ENCODE measurements at places on chromosomes 1 and 21.

DNA sequence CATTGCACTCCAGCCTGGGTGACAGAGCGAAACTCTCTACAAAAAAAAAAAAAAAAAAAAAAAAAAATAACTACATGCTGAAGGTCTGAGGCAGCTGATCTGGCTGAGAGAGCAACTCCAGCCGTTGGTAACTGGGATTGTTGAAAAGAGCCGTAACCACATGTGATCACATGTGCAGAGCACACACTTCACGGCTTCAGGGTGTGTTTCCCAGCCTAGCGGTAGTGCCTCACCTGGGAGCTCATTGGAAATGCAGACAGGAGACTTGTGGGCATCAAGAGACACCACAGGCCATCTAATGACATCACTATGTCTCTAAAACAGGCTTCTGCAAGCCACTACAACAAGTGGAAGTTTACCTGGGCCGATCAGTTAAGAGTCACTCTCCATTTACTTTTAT lies 11.8 kb upstream of the OTUD7B start:
- no peak for DNase-seq

DNA sequence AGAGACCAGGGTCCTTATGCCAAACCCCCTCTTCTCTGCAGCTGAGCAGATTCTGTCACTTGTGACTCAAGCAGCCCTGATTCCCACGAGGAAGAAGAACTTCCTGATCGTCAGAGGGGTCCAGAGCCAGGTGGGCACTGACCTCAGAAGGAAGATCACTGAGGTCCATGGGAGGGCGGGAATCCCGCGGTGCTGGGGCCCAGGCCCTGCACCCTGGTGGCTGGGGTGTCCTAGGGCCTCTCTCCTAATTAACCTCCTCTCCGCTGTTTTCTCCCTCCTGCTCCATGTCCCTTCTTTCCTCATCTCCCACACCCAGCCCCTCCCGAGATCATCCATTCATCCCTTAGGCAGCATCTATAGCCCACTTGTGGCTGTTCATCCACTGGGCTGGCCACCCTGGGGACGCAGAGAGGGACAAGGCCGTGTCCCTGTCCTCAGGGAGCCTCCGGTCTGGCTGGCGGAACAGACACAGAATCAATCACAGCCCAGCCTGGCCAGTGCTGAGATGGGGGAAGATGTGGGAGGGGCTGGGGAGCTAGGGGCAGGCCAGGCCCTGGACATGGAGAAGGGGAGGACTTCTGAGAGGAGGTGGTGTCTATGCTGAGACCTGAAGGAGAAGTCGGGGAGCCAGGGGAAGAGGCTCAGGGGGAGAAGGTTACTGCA lies 638.3 kb downstream of the MATN1 start:
- DNase-seq, result no peak

DNA sequence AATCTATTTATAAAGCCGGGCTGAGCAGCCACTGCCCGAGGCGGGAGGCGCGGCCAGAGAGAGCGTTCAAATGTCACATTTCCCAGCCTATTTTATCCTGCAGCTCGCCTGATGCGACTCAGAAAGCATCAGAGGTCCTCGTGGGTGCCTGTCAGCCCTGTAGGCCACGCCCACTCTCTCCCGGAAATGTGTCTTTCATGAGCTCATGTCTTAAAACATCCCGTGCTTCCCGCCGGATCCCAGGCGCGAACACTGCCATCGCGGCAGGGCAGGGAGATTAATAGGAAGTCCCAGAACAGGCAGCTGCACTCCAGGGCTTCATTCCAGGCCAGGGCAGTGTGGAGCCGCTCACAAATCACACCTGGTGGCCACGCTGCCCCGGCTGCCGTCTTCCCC lies 117.5 kb downstream of the PRDM16 start:
- DNase-seq, result no peak

GRCh38 chr1:205658943-205659581 lies 21.2 kb downstream of the SLC45A3 start:
- peak; percentile 36 for DNase-seq

GRCh38 chr21:16194095-16194787 lies 464.5 kb downstream of the USP25 start:
- DNase-seq, result no peak

- no peak for DNase-seq
Measured at GRCh38 chr1:204107892-204108291, 35.0 kb downstream of the SOX13 start.

- DNase-seq, result no peak
Measured at GRCh38 chr1:23966973-23967493, 7.4 kb downstream of the PNRC2 start.

GRCh38 chr1:3415260-3416090 lies 39.0 kb upstream of the ARHGEF16 start:
- DNase-seq, result no peak

- no peak for DNase-seq
Measured at GRCh38 chr1:55380355-55380970, 165.3 kb upstream of the USP24 start.

- DNase-seq, result no peak
Measured at GRCh38 chr1:201356236-201356635, 21.2 kb downstream of the TNNT2 start.

GRCh38 chr1:178644308-178645120 lies 80.5 kb upstream of the RALGPS2 start:
- DNase-seq, result no peak

DNA sequence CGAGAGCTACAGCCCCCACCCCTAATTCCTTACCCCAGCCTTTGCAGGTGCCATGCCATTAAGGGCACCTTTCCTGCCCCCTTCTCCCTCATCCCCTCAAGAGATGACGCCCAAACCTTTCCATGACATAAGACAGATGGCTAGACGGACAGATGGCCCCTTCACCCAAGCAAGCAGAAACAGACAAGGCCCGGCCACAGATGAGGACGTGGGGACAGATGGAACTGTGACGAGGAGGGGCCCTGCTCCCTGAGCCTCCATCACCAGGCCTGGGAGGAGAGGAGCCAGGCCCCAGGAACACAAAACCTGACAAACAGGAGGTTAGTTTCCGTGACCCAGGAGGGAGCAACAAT lies 24.7 kb upstream of the PEF1 start:
- no peak for DNase-seq

DNA sequence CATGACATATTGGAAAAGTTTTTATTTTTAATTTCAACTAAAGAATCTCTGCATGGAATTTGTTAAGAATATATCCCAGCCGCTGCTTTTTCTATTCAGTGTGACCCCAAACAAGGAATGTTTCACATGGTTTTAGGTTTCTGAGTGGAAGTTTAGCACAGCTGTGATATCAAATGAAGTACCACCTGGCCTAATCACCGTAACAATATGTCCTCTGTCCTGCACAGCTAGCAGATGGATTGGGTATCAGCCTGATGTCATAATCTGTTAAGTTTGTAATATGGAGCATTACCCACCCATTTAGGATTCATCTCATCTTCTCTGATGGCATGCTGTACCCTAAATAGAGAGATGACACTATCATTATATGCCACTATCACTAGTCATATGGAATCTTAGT lies 963.7 kb upstream of the ADGRL2 start:
- no peak for DNase-seq

- no peak for DNase-seq
Measured at GRCh38 chr1:215667761-215668160, 100.7 kb downstream of the KCTD3 start.

- DNase-seq, result no peak
Measured at GRCh38 chr1:93672069-93672468, 9.6 kb downstream of the BCAR3 start.
